ENCODE measurements at places on chromosomes 6 and 20.

GRCh38 chr20:40441771-40442170, 247.3 kb downstream of the MAFB start:
- no peak for DNase-seq

- DNase-seq = no peak
These were observed 147.0 kb downstream of the DST start for GRCh38 chr6:56495654-56496053.

- DNase-seq = no peak
These were observed 189.5 kb downstream of the TMEM242 start for GRCh38 chr6:157133856-157134255.

DNA sequence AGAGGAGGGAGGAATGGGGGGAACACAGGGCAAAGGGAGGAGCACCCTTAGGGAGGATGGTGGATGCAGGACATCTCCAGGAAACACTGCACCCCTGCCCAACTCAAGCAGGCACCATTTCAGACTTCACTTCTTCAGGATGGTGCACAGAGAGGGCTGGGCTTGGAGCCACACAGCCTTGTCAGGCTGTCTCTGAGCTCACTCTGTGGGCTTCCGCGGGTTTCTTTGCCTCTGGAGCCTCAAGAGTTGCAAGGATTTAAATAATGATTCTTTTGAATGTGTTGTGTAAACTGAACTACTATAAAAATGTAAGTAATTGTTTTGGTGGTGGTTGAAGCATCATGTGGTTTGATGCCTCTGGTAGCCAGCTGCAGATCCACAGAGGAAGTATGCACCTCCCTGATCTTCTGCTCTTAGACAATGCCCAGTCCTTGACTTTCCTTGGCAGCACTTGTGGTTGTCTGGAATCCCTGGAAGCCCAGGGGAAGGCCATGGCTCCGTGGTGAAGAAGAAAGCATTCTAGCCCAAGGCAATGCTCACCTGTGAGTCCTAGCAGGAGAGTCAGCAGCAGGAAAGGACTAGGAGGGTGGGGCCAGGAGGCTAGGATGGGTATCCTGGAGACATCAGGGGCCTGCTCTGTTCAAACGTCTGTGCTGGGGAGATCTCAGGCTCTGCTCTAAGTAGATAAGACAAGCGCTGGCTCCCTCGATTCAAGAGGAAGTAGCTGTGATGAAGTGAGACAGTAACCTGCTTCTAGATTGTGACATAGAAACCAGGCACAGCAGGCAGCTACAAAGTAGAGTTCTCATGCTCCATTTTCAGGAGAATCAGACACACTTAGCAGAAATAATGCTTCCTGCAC, 50.2 kb upstream of the SIRPG start:
- DNase-seq = peak; percentile 53

DNA sequence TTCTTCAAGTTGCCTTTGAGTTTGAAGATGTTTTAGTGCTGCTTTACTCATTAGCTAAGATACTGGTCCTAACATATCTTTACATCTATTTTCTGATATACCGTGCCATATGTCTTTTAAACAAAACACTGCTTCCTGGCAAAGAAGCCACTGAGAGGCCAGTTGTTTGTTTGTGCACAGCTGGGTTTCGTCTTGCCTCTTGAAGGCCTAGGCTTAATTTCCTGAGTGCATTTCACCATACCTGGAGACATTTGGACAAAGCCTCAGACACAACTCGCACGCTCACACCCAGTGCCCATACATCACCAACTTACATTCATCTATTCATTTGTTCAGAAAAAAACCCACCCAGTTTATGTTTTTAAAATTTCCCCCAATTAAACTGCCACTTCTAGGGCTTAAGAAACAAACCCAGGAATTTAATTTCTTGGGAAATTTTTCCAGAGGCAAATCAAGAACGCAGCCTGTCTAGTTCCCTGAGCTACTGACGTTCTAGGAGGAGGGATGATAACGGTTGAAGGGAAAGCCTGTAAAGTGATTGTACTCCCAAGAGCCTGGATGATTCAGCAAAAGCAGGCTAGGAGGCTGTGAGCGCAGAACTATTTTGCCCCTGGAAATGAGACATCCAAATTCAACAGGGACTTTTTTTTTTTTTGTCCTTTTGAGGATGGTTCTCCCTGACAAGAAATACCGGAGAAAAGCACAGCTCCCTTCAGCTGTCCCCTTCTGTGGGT, 77.7 kb downstream of the OLIG3 start:
- no peak for DNase-seq

DNA sequence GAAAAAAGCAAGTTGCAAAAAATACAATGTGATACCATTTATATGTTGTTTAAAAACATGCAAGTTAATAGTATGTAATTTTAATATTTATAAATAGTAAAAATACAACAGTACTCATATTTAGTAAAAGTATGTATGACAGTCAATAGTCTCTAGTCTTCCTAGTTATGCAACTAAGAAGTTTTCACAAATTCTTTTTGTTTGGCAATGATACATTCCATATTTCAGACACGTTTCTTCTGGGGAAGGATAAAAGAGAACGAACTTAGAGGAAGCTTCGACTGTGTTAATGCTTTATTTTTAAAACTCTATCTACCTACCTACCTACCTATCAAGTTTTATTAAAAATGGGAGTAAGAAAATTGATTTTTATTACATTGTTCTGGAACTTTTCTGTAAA, 77.7 kb downstream of the UBE3D start:
- no peak for DNase-seq

GRCh38 chr6:136333824-136334464, 44.3 kb upstream of the BCLAF1 start:
- no peak for DNase-seq

GRCh38 chr6:23591761-23592160, 534.3 kb upstream of the NRSN1 start:
- DNase-seq = no peak

DNA sequence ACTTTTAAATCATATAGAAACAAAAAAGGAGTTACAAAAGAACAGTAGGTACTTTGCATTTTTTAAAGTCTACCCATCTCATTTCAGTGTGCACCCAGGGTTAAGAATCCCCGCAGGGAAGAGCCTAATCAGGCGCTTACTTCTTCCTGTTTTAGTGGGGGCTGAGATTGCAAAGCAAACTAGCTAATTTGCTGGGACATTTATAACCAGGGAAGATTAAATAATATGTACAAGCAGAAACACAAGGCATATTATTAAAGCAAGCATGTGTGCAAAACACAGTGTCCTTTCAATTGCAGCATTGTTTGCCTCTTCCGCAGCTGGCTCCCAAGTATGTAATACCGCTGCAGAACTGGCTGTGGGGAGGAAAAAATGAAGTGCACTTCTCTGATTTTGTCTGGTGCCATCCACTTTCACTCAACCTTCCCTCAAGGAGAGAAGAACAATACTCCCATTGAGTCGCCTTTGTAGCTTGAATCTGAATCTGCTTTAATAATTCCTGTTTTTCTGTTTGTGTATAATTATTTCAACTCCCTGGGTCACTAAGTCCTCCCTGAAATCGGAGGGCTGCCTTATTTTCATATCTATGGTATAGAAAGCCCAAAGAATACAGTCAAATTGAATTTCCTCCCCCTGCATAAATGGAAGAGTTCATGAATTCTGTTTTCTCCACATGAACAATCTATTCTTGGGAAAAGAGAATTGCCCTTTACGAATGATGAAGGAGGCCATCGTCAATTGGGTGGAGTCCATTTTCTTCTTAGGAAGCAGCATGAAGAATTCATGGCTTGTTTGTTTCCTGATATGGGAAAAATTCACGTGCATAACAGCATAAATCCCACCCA, 23.3 kb upstream of the BCAS1 start:
- no peak for DNase-seq

Data from CMK (cell line).